ENCODE measurements at places on chromosomes 7 and 10.

- no peaks in the 10 kb centered on the region for H3K36me3 ChIP-seq
- H3K4me1 ChIP-seq: no peaks in the 10 kb centered on the region
- no peaks in the 10 kb centered on the region for H3K27me3 ChIP-seq
- ATAC-seq: no peak
- no peak overlapping the region for H3K4me3 ChIP-seq
These were observed 439.7 kb upstream of the IGFBP3 start for GRCh38 chr7:46360811-46361210.

GRCh38 chr7:91661727-91662126 lies 218.8 kb downstream of the MTERF1 start:
- H3K27me3 ChIP-seq: no peaks in the 10 kb centered on the region
- no peaks in the 10 kb centered on the region for H3K4me1 ChIP-seq
- no peak for ATAC-seq
- no peak overlapping the region for H3K27ac ChIP-seq
- no peaks in the 10 kb centered on the region for H3K36me3 ChIP-seq

DNA sequence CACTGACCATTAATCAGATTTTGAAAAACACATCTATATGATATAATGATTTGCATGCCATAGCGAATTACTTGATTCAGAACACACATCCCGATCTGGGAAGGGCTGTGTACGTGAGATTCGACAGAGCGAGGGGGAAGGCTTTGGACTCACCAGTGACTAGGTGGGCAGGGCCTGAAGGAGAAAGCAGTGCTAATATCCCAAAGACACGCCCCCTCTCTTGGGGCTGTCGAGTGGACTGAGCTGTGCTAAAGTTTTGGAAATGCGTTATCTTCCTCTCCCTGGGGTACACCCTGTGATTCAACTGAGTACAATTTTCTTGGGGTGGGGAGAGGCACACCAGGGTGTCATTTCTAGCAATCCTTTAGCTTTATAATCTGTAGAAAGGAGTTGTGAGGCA lies 1.8 kb downstream of the LRRC17 start:
- H3K27me3 ChIP-seq: no peaks in the 10 kb centered on the region
- H3K4me1 ChIP-seq: no peaks in the 10 kb centered on the region
- no peak overlapping the region for H3K4me3 ChIP-seq
- H3K27ac ChIP-seq: no peak overlapping the region

DNA sequence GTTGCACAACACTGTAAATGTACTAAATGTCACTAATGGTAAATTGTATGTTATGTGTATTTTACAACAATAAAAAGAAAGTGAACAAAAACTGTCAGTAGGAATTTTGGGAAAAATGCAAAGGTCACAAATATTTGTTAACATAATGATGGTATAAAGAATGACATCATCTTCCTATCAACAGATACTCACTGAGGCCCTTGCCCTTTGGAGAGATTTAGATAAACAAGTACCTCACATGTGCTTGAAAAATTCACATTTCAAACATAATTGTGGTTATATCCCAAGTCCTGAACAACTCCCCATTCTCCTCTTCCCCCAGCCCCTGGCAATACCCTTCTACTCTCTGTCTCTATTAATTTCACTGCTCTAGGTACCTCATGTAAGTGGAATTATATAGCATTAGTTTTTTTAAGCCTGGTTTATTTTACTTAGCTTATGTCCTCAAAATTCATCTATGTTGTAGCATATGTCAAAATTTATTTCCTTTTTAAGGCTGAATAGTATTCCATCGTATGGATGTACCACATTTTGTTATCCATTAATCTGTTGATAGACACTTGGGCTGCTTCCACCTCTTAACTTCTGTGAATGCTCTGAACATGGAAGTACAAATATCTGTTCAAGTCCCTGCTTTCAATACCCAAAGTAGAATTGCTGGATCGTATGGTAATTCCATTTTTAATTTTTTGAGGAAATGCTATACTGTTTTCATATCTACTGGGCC lies 90.5 kb downstream of the WIPF3 start:
- ATAC-seq: no peak
- H3K4me3 ChIP-seq: no peak overlapping the region
- no peaks in the 10 kb centered on the region for H3K4me1 ChIP-seq
- H3K27me3 ChIP-seq: peaks cover 27% of the 10 kb centered on the region
- no peaks in the 10 kb centered on the region for H3K36me3 ChIP-seq
- no peak overlapping the region for H3K27ac ChIP-seq

DNA sequence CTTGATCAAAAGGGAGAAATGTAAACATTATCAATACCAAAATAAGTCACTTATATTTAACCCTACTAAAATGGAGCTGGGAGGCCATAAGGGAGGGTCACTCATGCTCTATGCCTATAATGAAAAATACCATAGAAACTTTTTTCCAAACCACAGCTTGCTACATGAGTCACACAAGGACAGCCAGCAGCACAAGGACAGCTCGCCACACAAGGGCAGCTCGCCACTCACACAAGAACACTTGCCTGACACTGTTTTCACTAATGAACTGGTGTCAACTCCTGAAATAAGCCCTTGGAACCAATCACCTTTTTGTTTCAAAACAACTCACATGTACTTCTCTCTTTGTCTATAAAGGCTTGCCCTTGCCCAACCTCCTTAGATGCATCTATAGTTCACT lies 43.3 kb downstream of the FRMPD2 start:
- peaks cover 16% of the 10 kb centered on the region for H3K27me3 ChIP-seq
- no peak overlapping the region for H3K4me3 ChIP-seq
- no peaks in the 10 kb centered on the region for H3K4me1 ChIP-seq
- no peak overlapping the region for H3K27ac ChIP-seq
- ATAC-seq: no peak
- no peaks in the 10 kb centered on the region for H3K36me3 ChIP-seq

DNA sequence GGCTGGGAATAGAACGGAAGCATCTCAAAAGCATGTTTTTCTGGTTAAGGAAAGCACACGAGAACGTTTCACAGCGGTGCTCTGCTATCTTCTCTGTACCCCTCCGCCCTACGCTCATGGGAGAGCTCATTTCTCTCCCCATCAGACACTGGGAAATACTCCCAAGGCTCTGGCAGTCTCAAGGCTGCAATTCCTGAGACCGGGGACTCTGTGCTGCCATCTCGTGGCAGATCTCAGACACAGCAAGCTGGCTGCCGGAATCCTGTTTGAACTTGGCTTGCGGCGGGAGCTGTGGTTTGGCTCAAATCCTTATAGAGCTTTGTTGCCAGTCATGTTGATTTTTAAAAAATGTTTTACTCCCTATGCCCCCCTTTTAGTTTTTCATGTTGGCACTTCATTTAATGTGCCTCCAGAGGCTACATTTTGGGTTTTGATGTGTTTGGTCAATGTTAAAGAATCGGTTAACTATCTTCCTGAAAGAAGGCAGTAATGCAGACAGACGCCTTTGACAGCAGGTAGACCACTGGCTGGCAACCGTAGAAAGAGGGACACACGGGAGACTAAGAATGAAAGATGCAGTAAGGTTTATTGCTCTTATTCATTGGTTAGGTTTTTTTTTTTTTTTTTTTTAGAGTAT lies 27.6 kb downstream of the BMPER start:
- H3K4me1 ChIP-seq: no peaks in the 10 kb centered on the region
- peaks cover 5% of the 10 kb centered on the region for H3K27me3 ChIP-seq
- H3K36me3 ChIP-seq: no peaks in the 10 kb centered on the region
- peak; percentile 56 for ATAC-seq
- H3K4me3 ChIP-seq: no peak overlapping the region

GRCh38 chr10:8616166-8616565 lies 561.7 kb downstream of the GATA3 start:
- no peaks in the 10 kb centered on the region for H3K4me1 ChIP-seq
- H3K36me3 ChIP-seq: no peaks in the 10 kb centered on the region
- H3K27me3 ChIP-seq: peaks cover 8% of the 10 kb centered on the region

DNA sequence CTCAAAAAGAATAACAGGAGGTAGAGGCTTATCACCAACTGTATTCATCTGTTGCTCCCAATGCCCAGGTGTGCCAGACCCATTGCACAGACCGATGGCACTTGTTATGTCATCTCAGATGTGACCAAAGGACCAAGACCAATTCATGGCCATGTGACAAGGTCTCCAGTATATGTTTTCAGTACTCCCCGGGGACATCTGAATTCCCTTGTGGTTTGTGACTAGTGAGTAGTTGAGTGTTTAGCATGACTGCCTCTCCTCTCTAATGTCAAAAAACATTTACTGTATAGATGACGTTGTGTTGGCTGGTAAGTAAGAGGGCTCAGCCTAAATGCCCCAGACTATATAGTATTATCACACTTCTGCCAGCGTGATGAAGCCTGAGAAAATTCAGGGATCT lies 202.1 kb upstream of the SMIM30 start:
- H3K36me3 ChIP-seq: no peaks in the 10 kb centered on the region
- H3K4me1 ChIP-seq: no peaks in the 10 kb centered on the region
- ATAC-seq: no peak
- H3K4me3 ChIP-seq: no peak overlapping the region
- no peaks in the 10 kb centered on the region for H3K27me3 ChIP-seq

DNA sequence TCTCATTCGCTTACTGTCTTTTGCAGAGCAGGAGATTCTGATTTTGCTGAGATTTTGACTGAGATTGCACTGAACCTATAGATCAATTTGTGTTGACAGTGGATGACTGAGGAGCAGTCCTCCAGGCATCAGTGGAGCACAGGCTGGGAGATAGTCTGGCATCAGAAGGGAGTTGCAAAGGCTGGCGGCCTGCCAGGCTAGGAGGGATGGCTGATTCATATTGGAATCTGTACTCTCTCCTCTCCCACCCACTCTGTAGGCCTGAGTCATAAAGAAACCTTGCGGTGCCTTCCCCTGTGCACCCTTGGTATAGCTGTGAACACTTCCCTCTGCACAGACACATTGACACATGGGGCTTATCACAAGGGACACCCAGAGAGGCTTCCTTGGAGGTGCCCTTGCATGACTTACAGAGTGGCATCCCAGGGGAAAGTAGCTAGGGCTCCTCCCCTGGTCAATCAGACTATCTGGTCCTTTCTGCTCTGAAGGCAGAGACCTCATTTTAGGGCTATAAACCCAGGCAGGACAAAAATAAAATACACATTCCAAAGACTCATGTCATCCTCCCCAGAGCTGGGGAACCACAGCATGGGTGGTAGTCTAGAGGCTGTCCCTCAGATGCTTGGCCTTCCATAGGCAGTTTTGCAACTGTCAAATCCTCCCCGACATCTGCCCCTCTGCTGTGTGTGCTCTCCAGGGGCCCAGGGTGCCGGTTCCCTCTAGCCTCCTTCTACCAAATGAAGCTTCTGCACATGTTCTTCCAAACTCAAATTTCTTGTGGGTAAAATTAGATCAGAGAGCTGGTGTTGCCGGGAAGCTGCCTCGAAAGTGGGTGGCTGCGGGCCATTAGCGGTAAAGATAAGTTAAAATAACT lies 37.4 kb upstream of the EEPD1 start:
- ATAC-seq: peak; percentile 99
- H3K27ac ChIP-seq: peak overlapping the region; percentile 9
- H3K4me1 ChIP-seq: peaks cover 29% of the 10 kb centered on the region
- no peaks in the 10 kb centered on the region for H3K36me3 ChIP-seq

- no peak overlapping the region for H3K4me3 ChIP-seq
- no peaks in the 10 kb centered on the region for H3K27me3 ChIP-seq
- no peak overlapping the region for H3K27ac ChIP-seq
- ATAC-seq: no peak
These were observed 576.9 kb downstream of the SUGCT start for GRCh38 chr7:40711706-40712105.

DNA sequence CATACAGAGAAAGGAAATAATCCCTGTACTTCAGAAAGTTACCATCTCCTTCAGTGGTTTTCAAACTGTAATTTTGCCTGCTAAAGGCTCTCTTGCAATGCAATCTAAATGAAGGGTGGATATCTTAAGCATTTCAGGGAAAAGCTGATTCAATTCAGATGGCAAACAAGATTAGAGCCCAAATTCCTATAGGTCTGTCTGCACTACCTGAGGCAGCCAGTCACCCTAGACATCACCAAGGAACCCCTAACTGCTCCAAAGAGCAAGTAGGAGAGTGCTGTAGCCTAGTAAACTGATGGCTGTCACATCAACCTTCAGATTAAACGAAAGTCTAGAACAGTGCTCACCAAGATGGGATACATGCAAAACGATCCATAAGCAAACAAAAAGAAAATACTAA lies 138.0 kb upstream of the ANK3 start:
- peaks cover 6% of the 10 kb centered on the region for H3K4me1 ChIP-seq
- no peaks in the 10 kb centered on the region for H3K27me3 ChIP-seq
- no peak overlapping the region for H3K27ac ChIP-seq
- no peak for ATAC-seq
- no peak overlapping the region for H3K4me3 ChIP-seq
- peaks cover 12% of the 10 kb centered on the region for H3K36me3 ChIP-seq

DNA sequence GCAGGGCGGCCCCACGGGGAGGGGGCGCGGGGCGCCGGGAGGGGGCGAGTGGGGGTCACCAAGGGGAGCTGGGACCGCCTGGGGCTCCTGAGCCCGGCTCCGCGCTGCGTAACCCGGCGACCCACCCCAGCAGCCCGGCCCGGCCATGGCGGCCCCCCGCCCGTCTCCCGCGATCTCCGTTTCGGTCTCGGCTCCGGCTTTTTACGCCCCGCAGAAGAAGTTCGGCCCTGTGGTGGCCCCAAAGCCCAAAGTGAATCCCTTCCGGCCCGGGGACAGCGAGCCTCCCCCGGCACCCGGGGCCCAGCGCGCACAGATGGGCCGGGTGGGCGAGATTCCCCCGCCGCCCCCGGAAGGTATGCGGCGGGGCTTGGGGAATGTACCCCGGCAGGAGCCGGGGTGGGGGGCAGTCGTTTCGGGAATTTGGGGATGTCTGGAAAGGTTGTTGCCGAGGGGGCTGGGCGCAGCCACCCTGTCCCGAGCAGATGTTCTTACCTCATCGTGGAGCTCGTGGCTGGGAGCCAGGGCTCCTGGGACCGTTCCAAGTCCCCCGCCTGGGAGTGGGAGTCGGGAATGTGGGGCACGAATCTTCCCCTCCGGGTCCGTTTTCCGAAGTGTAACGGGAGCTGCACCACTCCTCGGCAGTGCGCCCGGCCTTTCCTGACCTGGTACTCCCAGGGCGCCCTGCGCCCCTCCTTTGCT lies 431 bp downstream of the ZYX start:
- H3K27me3 ChIP-seq: no peaks in the 10 kb centered on the region
- peaks cover 20% of the 10 kb centered on the region for H3K4me1 ChIP-seq
- H3K27ac ChIP-seq: no peak overlapping the region
- peak; percentile 3 for ATAC-seq
- H3K4me3 ChIP-seq: no peak overlapping the region
- peaks cover 26% of the 10 kb centered on the region for H3K36me3 ChIP-seq

GRCh38 chr7:34840176-34840785 lies 182.3 kb downstream of the NPSR1 start:
- H3K36me3 ChIP-seq: no peaks in the 10 kb centered on the region
- peaks cover 22% of the 10 kb centered on the region for H3K27me3 ChIP-seq
- H3K4me1 ChIP-seq: peaks cover 3% of the 10 kb centered on the region
- H3K4me3 ChIP-seq: no peak overlapping the region

- no peak overlapping the region for H3K27ac ChIP-seq
- ATAC-seq: no peak
- no peaks in the 10 kb centered on the region for H3K4me1 ChIP-seq
- H3K27me3 ChIP-seq: peaks cover 21% of the 10 kb centered on the region
- H3K4me3 ChIP-seq: no peak overlapping the region
These were observed 34.8 kb downstream of the CFAP43 start for GRCh38 chr10:104197364-104197763.

- peaks cover 5% of the 10 kb centered on the region for H3K4me1 ChIP-seq
- no peak for ATAC-seq
- no peak overlapping the region for H3K4me3 ChIP-seq
- no peaks in the 10 kb centered on the region for H3K27me3 ChIP-seq
These were observed 15.6 kb downstream of the NUDT1 start for GRCh38 chr7:2257651-2258050.

Data from activated T-helper 17 cell treated with anti-CD3 and anti-CD28 coated beads, Interleukin-2, amount 50 U/mL, for 72 hours (primary cell).